Neuronal stem cell (in vitro differentiated cells): ENCODE measurements at places on chromosomes 4 and X.

DNA sequence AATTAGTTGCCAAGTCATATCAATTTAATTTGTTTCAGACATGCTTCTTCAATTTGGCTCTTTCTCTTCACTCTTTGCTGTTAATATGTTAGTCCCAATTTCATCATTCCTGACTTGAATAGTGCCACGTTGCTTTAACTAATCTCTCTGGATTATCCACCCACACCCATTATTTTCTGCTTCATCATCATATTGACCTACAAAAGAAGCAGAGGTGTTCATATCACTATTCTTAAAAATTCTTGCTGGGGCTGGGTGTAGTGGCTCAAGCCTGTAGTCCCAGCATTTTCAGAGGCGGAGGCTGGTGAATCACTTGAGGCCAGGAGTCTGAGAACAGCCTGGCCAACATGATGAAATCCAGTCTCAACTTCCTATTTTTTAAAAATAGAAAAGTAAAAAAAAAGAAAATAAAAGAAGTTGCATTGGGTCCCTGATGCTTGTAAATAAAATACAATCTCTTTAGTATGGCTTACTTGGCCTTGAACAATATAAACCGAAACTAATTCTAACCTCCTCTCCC, 65.7 kb upstream of the KCNIP4 start:
- DNase-seq, result no peak

GRCh38 chr4:168908093-168908492, 102.0 kb downstream of the CBR4 start:
- no peak for DNase-seq

- no peak for DNase-seq
These were observed 311.3 kb downstream of the PCDH19 start for GRCh38 chrX:100098660-100099375.

DNA sequence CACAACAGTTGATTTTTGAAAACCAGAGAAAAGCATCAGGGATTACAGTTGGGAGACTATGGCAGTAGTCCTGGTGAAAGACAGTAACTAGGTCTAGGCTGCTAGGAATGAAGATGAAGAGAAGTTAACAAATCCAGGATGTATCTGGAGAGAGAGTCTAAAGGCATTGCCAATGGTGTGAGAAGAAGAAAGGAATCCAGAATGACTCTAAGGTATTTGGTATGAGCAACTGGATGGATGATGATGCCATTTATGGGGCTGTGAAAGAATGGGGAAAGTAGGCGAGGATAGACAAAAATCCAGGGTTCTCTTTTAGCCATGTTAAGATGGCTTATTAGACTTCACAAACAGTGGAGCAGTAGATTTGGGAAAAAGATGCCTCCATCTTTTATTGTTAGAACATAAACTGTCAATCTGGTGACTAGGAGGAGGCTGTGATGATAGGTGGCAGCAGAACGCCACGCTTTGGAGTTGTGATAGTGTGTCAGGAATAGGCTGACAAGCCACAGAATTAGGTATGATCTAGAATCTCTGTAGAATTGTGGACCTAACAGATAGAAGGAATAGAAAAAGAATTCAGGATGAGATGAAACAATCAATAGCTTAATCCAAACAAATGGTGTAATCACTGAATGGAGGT, 27.3 kb upstream of the JADE1 start:
- DNase-seq, result no peak

DNA sequence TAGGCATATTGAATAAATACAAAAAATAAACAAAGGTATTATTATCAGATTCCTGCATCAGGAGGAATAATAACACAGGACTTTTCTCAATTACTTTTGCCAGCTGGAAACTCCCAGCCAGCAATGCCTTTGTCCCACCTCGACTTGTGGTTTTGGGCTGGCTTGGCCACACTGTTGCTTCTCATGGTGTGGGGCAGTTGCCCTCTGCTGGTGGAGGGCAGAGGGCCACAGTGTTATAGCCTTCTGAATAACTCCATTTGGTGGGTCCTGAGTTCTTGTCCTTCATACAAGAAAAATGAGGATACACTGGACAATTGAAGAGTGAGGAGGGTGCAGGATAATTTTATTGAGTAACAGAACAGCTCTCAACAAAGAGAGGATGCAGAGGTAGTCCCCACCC, 1206.0 kb upstream of the ADGRL3 start:
- no peak for DNase-seq

GRCh38 chr4:18735740-18736268, 714.2 kb upstream of the LCORL start:
- DNase-seq, result no peak

- DNase-seq, result no peak
These were observed 120.9 kb upstream of the NOCT start for GRCh38 chr4:138894709-138895108.

- DNase-seq, result no peak
These were observed 47.1 kb upstream of the KLHL34 start for GRCh38 chrX:21705225-21705624.

- no peak for DNase-seq
These were observed 57.4 kb downstream of the RAPGEF2 start for GRCh38 chr4:159160242-159160641.

DNA sequence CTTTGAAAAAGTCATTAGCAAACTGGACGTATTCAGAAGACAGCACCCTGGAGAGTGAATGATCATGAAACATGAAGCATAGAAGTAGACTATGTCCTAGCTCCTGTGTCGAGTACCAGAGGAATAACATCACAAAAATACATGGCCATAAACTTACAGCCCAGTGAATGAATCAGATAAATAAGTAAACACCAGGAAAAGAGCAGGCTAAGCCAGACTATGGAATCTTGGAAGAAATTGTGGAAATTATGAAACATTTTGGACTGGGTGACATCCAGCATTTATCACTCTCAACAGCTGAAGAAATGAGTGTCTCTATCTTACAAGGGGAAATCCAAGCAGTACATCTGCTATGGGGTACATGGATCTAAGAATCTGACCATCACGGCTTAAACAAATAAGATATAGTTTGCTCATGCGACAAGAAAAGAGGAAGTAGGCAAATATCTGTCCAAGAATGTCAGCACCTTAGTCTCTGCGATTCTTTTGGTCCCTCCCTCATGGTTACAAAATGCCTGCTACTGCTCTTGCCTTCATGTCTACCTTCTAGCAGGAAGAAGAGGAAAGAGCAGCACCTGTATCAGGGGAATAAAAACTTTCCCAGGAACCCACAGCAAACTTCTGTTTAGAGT, 481.5 kb downstream of the BCOR start:
- no peak for DNase-seq
